ENCODE measurements at places on chromosomes 3 and 15.
A peak's percentile ranks its signal among the peaks of the same experiment; 100 is the strongest.

GRCh38 chr3:34218706-34219385 is 420.4 kb downstream of the PDCD6IP start:
- DNase-seq, result no peak

- peak; percentile 56 for DNase-seq
These were observed 26.1 kb downstream of the PLXNB1 start for GRCh38 chr3:48403533-48404439.

GRCh38 chr15:96042734-96043224 is 287.7 kb upstream of the NR2F2 start:
- no peak for DNase-seq

DNA sequence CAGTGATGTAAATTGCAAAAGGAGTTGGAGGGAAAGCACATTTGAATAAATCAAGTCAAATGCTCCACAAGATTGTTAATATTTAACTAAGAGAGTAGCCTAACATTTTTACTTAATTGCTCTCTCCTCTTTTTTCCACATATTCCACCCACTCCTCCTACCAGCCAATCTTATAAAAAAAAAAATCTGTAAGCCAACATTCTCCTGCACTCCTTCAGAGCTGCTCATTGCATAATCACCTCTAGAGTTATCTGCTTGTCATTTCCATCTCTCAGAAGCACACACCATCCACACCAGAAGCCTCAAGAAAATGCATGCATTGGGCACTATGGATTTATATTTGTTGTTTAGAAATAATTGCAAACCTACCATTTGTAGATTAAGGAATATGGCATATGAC is 64.1 kb downstream of the CADPS start:
- DNase-seq, result peak; percentile 5

- DNase-seq, result no peak
These were observed 453.6 kb upstream of the THBS1 start for GRCh38 chr15:39127151-39127790.

DNA sequence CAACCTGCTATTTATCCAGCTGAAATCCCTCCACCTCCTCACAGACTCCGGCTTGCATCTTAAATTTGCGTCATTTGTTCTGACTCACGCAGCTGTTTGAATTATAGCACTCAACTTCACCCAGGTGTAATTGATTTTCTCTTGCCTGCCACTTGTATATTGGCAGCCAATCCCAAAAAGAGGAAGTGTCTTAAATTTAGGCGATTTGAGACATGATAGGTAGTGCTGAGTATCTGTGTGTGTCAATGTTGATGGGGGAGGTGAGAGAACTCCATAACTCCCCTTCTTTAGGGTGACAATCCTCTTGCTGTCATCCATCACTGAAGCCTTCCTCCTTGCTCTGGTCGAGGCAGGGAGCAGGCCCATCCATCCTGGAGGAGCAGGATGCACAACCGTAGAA is 77.2 kb upstream of the TPRG1 start:
- no peak for DNase-seq

GRCh38 chr3:127226457-127226856 is 33.5 kb downstream of the PRR23E start:
- no peak for DNase-seq

DNA sequence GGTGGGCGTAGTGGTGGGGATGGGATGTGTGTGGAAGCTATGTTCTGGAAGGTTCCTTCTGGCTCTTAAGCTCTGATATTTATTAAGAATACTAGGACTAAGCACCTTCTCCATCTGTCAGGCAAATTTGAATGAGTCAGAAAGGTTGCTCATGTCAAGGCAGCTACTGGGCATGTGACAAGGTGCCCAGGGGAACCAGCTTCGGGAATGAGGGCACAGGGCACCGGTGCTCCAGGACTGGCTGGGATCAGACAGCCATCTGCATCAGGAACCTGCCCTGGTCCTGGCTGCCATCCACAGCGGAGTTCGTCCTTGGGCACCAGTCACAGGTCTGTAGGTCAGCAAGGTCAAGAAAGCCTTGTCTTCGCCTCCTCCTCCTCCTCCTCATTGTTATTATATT is 32.5 kb downstream of the CA12 start:
- no peak for DNase-seq

GRCh38 chr15:67824976-67825880 is at the start of gene SKOR1:
Gene SKOR1 (plus strand): TSS chr15:67825509. CDS start chr15:67825603, 94 bp downstream.
- DNase-seq, result peak; percentile 72

GRCh38 chr15:83922649-83923294 is 268.8 kb downstream of the ADAMTSL3 start:
- DNase-seq, result no peak

DNA sequence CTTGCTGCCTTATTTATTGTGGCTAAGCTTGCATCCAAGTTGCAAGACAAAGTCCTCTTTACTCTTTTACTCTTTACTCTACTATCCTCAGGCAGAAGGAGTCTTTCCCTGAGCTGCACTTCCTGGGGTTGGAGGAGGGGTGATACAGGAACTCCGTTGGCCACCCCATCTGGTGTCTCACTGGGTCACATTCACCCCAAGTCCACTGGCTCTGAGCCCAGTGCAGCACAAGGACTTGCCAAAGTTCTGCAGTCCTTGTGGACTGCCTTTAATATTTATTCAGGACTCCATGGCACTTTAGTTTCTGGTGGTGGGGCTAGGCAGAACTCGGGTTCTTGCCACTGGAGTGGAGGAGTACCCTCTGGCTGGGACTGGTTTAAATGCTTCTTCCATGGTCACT is 165.4 kb upstream of the KCNH8 start:
- DNase-seq, result no peak

- DNase-seq, result no peak
These were observed 250.3 kb downstream of the POLQ start for GRCh38 chr3:121295452-121295851.

DNA sequence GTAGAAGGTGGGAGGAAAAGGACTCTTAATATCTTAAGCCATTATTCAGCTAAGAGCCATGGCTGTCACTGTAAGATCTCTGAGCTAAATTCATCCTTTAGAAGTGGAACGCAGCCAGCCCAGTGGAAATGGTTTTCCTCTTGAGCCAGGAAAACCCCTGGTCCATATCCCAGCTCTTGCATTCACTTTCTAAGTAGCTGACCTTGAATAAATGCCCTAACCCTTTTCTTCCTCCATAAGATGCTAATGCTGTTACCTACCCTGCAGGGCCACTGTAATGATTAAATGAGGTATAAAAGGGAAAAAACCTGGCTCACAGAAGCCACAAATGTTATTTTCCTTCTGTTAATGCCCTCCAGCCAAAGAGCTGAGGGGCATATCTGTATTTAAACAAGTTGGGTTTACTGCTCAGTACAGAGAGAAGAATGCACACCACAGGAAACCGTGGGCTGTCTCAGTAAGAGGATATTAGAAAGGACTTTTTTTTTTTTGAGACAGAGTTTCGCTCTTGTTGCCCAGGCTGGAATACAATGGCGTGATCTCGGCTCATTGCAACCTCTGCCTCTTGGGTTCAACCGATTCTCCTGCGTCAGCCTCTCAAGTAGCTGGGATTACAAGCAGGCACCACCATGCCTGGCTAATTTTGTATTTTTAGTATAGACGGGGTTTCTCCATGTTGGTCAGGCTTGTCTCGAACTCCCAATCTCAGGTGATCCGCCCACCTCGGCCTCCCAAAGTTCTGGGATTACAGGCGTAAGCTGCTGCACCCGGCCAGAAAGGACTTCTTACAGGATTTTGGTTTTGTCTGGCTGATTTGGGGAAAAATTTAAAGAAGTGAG is 6.8 kb downstream of the UBL7 start:
- DNase-seq, result no peak

DNA sequence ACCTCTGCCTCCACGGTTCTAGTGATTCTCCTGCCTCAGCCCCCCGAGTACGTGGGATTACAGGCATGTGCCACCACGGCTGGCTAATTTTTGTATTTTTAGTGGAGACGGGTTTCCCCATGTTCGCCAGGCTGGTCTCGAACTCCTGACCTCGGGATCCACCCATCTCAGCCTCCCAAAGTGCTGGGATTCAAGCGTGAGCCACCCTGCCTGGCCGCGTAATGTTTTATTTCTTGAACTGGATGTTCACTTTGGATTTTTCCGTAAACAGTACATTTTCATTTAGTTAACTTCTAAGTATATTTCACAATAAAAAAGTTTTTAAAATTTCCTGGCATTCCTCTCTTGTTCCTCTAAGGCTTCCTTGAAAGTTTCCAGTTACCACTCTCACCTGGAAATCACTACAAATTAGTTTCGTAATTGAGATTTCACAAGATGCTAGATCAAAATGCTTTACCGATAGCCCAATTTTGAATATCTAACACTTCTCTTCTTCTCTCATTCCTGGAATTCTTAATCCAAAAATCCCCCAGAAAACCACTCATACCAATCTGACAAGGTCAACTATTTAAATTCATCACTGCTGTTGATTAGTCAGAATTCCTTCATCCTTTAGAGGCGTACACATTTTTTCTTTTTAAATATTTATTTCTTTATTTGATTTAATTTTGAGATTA is 44.7 kb upstream of the INO80 start:
- no peak for DNase-seq

DNA sequence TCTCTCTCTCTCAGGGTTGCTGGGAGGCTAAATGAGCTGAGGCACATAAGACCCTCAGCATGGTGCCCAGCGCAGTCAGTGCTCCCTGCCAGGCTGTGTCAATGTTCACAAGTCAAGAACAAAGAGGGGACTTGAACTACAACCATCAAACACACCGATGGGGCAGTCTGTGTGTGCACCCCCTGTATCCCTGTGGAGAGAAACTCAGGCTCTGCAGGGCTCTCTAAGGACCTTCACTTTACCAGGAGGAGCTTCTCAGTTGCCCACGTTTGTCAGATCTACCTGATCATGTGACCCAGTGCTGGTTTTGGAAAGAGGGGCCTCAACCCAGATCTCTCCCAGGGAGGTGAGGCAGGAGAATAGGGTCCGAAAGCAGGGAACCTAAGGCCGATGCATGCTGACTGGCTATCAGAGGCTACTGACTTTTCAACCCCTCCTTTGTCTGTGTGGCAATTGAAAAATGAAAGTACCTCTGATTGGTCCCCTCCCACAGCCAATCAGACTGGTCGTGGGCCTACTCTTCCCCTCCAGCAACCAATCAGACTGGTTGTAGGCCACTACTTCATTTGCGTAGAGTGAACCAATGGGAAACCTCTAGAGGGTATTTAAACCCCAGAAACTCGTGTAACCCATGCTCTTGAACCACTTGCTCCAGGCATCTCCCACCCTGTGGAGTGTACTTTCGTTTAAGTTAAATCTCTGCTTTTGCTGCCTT is 34.0 kb downstream of the RHCG start:
- no peak for DNase-seq

GRCh38 chr15:64149424-64149823 is 2.1 kb upstream of the SNX22 start:
- DNase-seq, result no peak

GRCh38 chr3:120726791-120727190 is 15.5 kb downstream of the RABL3 start:
- no peak for DNase-seq

DNA sequence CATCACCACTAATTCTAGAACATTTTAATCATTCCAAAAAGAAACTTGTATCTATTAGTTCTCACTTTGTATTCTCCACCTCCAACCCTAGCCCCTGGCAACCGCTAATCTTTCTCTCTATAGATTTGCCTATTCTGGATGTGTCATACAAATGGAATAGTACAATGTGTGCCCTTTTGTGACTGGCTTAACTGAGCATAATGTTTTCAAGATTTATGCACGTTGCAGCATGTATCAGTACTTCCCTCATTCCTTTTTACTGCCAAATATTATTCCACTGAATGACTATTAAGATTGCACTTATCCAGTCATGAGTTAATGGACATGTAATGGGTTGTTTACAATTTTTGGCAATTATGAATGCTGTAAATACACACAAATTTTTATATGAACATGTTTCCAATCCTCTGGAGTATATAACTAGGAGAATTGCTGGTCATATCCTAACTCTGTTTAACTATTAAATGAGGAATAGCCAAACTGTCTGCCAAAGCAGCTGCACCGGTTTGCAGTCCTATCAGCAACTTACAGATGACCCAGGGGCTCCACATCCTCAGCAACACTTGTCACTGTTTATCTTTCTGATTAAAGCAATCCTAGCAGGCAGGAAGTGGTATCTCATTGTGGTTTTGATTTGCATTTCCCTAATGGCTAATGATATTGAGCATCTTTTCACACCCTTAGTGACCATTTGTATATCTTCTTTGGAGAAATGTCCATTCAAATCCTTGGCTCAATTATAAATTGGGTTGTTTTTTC is 42.9 kb downstream of the DCUN1D1 start:
- no peak for DNase-seq

GRCh38 chr3:122493296-122493695 is 21.4 kb downstream of the KPNA1 start:
- DNase-seq, result no peak

- peak; percentile 95 for DNase-seq
These were observed 252 bp upstream of the ARMC8 start for GRCh38 chr3:138186803-138187295.

- DNase-seq, result no peak
These were observed 155.3 kb upstream of the MEF2A start for GRCh38 chr15:99410477-99410876.

GRCh38 chr3:1469687-1470086 is 376.9 kb downstream of the CNTN6 start:
- DNase-seq, result no peak

DNA sequence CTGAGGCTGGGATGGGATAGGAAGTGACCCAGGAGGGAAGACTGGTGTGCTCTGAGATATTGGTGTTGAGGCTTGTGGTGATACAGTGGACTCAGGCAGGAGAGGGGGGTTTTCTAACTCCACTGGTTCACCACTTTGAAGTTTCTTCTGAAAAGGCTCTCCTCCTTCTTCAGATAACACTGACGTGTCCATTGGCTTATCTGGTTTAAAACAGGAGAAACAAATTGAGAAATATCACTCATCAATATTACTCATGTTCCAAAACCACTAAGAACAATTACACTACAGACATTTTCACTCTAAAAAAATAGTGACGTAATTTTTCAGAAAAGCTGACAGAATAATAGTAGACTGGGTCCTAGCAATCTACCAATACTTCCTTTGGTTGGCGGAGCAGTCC is 23.1 kb downstream of the TP53BP1 start:
- no peak for DNase-seq

DNA sequence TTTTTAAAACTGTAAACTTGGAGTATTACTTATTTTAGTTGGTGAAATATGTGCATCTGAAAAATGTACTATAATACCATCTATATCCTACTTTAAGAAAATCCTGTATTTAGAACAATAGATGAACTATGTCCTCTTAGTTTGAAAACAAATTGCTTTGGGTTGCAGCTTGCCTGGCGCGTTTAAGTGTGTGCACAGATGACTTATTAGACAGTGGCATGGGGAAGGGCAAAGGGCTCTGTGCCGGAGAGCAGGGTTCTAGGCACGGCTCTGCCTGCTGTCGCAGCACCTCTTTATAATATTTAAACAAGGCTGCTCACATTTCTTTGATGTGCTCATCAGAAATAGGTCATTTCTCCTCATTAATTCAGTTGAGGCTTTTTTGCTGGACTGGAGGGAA is 10.0 kb downstream of the PXK start:
- no peak for DNase-seq

DNA sequence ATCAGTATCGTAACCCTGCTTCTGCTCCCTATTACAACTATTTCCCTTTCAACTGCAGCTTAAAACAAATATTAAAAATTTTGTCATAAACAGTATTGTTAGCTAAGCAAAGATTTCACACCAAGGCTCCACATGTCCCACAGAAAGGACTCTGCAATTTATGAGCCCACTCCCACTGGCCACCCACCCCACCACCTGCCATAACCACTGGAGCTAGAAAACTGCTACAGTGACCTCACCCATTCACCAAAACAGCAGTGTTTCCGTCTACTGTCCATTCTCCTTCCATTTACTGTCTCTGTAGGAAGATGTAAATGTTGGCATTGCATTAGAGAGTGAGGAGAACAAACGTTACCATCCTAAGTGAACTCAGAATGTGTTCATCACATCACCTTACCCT is 150.9 kb downstream of the IMPG2 start:
- no peak for DNase-seq

All from kidney (tissue), 22 donors.